ENCODE measurements at places on chromosomes 3 and 15.
A peak's percentile ranks its signal among the peaks of the same experiment; 100 is the strongest.

- DNase-seq, result no peak
Observed at GRCh38 chr15:92733934-92734521, 78.5 kb upstream of the FAM174B start.

GRCh38 chr3:125219261-125219701 lies 6.7 kb upstream of the SLC12A8 start:
- DNase-seq, result no peak

DNA sequence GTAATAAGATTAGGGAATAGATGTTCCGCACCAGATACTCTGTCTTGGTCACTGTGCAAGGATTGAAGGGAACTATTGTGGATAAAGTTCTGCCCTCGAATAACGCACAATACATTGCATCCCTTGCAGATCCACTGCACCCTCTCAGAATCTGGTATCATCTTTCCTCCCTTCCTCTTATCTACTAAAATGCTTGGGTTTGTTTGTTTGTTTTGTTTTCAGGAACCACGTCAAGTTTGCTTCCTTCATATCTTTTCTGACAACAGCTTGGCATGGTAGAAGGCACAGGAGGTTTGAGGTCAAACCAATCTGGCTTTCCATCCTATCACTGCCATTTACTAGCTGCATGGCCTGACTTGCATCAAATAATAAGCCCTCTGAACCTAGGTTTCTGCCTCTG lies 2.0 kb upstream of the FSTL1 start:
- DNase-seq, result no peak

DNA sequence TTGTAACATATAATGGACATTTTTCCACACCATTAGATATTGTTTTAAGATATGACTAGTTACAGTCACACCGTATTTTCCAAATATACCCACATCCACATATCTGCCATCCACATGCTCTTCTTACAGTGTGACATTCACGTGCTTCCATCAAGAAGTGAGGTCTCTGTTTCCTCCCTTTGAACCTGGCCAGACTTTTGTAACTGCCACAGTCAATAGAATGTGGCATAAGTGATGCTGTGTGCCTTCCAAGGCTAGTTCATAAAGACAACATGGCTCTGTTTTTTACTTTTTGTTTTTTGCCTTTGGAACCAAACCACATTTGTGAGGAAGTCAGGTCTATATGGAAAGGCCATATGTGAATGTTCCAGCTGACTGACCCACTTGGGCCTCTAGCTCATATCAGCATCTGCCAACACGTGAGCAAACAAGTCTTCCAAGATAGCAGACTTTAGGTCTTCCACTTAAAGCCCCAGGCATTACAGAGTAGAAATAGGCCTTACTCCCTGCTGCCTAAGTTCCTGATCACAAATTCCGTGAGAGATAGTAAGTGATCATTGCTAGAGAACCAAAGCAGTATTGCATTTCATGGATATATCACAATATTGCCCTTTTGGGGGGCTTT lies 27.1 kb downstream of the EIF1B start:
- DNase-seq, result peak; percentile 11

DNA sequence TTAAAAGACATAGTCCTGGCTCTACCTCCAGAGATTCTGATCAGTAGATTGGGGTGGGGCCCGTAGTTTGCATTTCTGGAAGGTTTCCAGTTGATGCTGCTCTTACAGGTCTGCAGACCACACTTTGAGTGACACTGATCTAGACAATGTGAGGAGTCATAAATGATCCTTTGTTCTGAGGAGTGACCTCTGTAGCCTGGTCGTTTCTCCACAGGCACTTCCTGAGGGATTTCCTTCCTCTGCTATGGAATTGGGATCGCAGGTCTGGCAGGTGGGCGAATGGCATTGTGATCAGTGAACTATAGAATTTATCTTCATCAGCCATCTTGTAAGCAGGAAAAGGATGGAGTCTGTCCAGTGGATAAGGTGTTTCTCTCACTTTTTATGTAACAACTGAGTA lies 5.5 kb downstream of the GFM1 start:
- no peak for DNase-seq

- no peak for DNase-seq
Observed at GRCh38 chr3:37907906-37908305, 46.2 kb downstream of the CTDSPL start.

- no peak for DNase-seq
Observed at GRCh38 chr3:112908252-112908651, 61.6 kb upstream of the CD200R1L start.

- DNase-seq, result no peak
Observed at GRCh38 chr3:122857019-122857418, 62.1 kb downstream of the SLC49A4 start.

- no peak for DNase-seq
Observed at GRCh38 chr3:64199932-64200331, 25.3 kb downstream of the PRICKLE2 start.

GRCh38 chr3:123559040-123559861 lies 25.6 kb downstream of the HACD2 start:
- DNase-seq, result peak; percentile 51

DNA sequence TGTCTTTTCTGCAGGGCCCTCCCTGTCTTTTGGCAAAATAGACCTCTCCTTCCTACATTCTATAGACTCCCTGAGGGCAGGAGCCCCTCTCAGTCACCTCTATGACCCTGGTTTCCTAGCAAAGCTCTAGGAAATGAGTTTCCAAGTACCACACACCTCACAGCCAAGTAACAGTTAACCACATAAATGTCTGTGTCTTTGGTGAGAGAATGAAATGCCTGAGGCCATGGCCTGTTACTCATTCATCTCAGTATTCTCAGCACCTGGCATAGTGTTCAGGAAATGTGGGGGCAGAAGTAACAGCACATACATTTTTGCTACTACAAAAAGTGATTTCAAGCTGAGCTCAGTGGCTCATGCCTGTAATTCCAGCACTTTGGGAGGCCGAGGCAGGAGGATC lies 21.0 kb downstream of the RFT1 start:
- DNase-seq, result no peak

GRCh38 chr3:127323581-127323980 lies 35.7 kb upstream of the PRR20G start:
- DNase-seq, result no peak

- DNase-seq, result no peak
Observed at GRCh38 chr3:167783781-167784180, 48.3 kb downstream of the SERPINI1 start.

- DNase-seq, result no peak
Observed at GRCh38 chr3:25454005-25454927, 26.2 kb downstream of the RARB start.

DNA sequence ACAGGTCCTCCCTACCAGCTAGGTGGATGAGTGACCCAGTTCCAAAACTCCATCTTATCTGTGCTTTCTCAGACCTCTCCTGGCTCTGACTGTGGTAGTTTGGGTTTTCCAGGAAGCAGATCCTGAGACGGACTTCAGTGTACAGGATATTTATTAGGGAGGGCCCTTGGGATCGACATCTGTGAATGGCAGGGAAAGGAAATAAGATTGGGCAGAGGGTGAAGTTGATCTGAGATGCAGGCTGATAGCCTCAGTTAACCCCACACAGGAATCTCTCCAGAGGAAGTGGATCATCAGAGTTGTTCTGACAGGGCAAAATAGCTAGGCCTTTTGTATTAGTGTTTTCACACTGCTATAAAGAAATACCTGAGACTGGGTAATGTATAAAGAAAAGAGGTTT lies 16.7 kb upstream of the MAPK6 start:
- DNase-seq, result no peak

DNA sequence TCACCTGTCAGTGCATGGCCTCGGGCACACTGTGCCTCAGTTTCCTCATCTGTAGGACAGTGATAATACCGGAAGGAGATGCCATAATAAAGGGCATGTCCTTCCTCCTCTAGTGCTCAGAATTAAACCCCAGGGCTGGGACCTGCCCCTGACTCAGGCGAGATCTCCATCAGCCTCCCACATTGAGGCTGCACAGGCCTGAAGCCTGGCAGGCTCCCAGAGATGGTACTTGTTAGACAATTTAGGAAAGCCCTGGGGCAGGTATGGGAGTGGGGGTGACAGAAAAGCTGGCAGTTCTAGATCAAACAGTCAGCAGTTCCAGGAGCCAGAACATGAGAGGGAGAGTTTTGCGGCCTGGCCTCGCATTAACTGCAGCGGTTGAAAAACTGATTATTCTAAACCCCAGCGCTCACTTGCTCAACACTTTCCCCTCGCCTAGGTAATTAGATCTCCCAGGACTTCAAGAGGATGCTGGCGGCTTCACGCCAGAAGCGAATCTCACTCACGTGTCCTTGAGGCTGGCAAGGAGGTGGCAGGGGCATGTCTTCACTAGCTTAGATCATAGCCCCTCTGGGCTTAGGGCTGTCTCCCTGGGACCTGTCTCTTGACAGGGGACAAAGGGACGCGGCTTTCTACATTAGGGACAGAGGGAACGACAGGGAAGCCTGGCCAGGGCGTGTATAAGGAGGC lies 73.1 kb downstream of the ATP2B2 start:
- DNase-seq, result no peak

- no peak for DNase-seq
Observed at GRCh38 chr15:98740963-98741362, 92.6 kb downstream of the IGF1R start.

Data from OCI-M1 (cell line).